Brain (organoid and tissue), 16 donors: ENCODE measurements at places on chromosomes 6 and 20. TPM values are rescaled to one million over a fixed set of nuclear protein-coding genes. Genes with fewer than 3 reads are reported as not detected.
A peak's percentile ranks its signal among the peaks of the same experiment; 100 is the strongest.

DNA sequence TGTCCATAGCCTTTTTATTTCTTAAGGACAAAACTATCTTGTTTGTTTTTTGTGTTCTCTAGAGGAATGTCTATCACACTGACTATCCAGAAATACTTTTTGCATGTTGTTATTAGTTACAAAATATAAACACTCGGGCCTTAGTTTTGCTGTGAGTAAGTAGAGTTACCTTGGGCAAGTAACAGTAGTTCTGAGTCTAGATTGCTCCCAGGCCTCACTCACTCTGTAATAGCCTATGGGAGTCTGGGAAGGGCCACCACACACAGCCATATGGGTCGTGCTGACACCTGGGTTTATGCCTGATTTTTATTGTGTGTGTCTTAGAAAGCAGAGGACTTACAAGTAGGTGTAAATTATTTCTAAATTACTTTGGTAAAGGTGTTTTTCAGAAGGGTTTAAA is 185.8 kb downstream of the TMEM242 start:
- no peak for DNase-seq

- no peak for DNase-seq
Observed at GRCh38 chr6:1059596-1059995, 252.3 kb upstream of the FOXQ1 start.

DNA sequence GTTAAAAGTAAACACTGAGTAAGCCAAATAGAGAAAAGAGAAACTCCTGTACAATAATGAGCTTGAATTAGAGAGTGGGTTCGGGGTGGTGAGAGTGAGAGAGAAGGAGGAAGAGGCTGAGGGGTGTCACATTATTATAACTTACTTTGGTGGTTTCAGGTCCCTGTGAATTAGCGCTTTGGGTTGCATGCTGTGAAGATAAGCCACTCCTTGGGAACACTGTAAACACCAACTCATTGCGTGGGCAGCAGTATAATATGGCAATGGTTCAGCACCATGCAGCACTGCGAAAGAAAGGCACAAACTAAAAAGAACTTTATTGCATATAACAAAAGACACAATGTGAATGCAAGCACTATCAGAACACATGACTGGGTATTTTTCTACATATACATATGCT is 26.9 kb downstream of the MAP3K7 start:
- no peak for DNase-seq

The IPCEF1 gene
- 3.2 TPM for polyA plus RNA-seq

DNA sequence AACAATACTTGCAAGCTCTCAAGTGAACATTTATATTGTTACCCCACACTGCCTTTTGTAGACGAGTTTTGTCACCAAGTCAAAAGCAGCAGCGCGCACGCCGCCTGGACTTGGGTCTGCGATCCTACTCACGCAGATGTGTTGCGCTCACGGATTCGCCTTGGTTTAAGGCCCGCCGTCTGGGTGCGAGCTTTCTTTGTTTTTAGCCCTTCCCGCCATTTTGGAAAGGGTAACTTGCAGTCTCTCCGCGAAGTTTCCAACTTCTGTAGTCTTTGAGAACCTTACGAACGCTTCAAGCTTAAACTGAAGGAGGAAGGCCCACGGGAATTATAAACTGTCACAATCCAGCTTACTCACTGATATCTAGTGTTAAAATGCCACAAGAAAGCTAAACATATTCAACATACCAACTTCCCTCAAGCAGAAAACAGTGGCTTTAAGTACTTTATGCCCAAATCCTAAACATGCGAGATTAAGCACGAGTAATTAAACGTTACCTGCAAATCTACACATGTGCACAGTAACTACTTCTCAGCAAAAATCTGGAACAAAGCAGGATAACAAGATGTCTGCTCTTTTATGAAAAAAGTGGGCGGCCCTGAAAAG is 80.4 kb upstream of the BTN3A2 start:
- peak; percentile 78 for DNase-seq

DNA sequence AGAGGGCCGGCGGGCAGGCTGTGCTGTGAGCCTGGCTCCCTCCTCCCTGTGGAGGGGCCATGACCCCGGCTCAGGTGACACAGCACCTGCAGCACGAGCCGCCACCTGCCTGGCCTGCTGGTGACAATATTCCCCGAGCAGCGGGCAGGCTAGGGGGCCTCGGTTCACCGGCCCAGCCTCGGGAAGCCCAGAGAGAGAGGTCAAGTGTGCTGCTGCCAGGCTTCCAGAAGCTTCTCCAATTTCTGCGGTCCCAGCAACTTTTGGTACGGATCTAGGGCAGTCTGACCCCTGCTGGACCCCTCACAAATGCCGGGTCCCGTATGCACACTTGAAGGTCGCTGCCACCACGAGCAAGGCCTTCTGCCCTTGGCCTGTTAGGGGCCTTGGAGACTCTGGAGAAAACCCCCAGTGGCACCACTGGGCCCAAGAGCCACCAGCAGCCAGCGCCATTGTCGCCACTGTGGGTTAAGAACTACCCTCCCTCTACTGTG is 38.6 kb upstream of the NOL4L start:
- no peak for DNase-seq

The HLA-DPB1 gene
- 32.1 TPM for polyA plus RNA-seq

- no peak for DNase-seq
Observed at GRCh38 chr6:30857112-30857511, 27.2 kb upstream of the DDR1 start.

DNA sequence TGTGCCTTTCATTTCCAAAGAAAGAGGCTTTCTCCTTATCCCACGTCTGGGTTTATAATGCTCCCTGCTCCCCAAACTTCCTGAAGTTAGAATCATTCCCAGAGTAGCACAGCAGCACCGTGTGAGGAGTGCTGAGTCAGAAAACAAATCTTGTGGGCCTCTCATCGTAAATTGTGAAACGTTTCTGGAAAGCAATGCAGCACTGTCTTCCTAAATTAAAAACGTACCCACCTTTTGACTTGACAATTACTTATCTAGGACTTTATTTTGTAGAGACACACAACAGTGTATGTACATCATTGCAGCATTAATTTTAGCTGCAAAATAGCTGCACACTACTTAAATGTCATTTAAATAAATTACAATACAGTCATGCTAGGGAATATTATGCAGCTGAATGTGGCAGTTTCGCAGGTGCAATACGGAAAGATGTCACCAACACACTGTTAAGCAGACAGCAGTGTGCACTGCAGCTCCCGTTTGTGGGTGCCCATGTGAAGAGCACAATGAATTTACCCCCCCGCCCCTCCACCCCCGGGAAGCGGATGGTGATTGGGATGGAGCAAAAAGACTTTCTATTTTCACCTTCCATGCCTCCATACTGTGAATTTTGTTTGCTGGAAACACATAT is 30.8 kb downstream of the RRBP1 start:
- no peak for DNase-seq

- no peak for DNase-seq
Observed at GRCh38 chr20:6718662-6719368, 48.7 kb upstream of the BMP2 start.

- no peak for DNase-seq
Observed at GRCh38 chr6:127273499-127273898, 6.8 kb downstream of the RNF146 start.

The ZNF391 gene
- 3.2 TPM for polyA plus RNA-seq

GRCh38 chr20:48826883-48827771 is 672 bp downstream of the PREX1 start:
- DNase-seq, result peak; percentile 59

DNA sequence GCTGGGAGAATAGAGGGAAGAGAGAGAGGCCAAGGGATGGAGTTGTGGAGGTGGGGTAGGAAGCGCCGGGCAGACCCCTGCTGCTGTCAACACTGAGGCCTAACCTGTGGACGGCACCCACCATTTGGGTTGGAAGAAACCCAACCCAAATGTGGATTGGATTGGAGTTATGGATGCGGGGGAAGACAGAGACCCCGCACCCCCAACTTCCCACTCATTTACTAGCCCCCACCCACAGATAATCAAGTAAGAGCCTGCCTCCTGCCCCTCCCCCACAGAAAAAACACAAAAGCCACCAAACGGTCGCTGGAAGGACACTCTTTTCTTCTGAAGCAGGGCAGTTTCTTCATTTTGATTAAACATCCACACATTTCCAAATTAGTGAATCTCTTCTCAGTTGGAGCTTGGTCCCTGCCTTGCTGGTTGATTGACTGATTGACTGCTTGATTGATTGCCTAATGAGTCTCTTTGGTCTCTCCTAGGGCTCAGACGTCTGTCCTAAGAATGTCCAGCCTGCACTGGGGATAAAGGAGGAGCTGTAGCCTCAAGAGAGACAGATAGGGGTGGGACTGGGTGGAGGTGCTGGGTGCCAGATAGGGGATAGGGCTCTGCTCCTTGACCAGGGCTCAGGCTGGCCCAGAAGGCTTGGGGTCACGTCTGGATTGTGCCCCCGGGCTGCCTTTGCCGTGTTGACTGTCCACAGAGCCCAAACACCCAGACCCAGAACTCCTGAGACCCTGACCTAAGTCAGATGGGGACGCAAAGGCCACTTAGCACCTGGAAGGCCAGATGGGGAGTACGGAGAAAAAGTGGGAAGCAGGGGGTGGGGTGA is 74.9 kb upstream of the FOXP4 start:
- DNase-seq, result no peak
